ENCODE measurements at places on chromosomes 4 and X.

- DNase-seq, result no peak
Observed at GRCh38 chr4:62135565-62136156, 935.5 kb downstream of the ADGRL3 start.

- peak; percentile 10 for DNase-seq
Observed at GRCh38 chr4:22129454-22130029, 181.0 kb upstream of the KCNIP4 start.

DNA sequence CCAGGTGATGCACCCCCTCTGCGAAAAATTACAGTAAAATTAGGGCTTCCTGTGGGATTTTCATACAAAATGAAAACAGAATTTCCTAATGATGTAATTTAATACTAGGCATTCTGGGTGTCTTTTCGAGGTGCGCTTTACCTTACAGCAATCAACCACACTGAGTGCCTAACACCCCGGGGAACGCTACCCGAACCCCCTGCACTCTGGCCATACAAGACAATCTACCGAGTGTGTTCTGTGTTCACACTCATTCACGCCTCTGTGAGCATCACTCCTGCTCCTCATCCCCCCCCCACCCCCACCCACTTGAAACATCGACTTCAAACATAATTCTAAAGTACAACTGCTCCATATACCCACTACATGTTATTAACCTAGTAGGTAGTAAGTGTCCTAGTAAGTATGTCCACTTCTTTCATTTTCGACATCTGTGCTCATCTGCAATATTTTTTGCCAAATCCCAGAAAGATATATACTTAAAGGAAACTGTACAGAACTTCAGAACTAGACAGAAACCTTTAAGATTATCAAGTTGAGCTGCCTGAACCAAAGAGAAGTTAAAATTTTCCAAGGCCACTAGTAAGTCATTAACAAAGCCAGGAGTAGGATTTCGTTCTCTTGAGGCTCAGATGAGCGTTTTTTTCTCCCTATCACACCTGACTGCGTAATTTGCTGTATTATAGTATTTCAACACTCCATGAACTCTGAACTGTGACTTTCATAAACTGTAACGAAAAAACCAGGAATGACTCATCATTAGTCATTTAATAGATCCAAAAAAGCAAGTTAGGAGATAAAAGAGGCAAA lies 80.0 kb downstream of the FAT1 start:
- DNase-seq, result peak; percentile 11

DNA sequence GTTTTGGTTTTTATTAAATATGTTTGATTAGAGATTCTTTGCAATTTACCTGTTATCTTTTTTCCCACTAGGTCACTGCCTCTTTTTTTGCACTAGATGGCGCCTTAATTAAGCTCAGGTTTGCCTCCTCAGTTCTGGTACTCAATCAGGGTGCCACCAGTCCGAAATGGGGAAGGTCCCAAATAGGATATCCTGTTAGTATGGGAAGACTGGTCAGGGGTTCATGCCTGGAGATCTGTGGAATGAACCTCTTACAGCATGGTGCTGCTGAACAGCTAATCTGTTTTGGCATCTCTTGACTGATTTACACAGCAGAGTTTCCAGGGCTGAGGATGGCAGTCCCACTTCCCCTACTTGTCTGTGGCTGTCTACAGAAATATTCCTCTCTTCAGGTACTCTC lies 24.2 kb upstream of the VSIG1 start:
- no peak for DNase-seq

DNA sequence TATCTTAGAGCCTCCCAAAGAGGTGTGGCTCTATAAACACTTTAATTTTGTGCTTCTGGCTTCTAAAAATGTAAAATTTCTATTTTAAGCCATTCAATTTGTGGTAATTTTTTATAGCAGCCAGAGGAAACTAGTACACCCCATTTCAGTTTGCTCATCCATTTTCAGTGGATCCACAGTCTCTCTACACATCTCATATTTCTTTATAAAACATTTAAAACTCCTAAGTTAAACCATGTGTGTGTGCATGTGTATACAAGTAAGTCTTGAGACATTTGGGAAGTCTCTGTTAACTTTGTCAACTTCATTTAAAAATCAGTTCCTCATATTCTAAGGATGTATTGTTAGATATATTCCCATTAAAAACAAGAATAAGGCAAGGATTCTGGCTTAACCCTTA lies 273.2 kb downstream of the IL15 start:
- DNase-seq, result no peak

DNA sequence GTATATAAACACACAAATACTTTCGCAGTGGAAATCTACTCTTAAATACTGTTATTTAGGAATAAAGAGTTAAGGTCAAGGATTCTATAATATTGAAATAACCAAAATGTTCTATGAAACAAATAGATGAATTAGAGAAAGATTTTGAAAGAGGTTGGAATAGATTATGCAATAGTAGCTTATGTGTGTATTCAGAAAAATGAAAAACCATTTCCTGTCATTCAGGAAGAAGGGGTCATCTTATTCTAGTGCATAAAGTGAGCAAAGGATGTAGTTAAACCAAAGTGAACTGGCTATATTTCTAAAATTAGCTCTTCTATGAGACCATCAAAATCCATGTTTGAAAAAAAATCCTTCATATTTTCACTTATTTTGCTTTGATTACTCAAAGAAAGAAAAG lies 30.0 kb upstream of the MYOZ2 start:
- DNase-seq, result no peak

DNA sequence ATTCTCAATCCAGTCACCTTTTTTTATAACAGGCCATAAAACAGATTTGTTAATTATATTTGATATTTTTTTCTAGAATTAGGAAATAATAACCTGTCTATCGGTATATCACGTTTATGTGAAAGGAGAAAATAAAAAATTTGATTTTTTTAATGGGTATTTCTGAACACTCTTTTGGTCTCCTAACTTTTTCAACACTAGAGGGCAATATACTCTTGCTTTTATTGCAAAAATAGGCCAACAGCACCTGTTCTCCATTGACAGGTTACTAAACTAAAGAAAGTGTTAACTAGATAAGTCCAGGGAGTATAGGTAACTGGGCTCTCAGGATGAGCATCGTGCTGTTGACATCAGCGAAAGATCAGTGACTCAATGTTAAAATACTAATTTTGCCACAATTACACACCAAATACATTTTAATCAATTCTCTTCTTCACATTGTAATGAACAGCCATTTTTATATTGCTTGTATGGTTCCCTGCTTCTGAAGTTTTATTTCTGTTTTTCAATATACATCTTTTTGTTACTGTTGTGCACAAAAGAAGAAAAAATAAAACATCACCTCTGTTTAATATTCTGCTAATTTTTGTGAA lies 22.8 kb downstream of the NDST4 start:
- DNase-seq, result no peak

GRCh38 chr4:140308366-140309123 lies 64.9 kb upstream of the SCOC start:
- DNase-seq, result no peak

DNA sequence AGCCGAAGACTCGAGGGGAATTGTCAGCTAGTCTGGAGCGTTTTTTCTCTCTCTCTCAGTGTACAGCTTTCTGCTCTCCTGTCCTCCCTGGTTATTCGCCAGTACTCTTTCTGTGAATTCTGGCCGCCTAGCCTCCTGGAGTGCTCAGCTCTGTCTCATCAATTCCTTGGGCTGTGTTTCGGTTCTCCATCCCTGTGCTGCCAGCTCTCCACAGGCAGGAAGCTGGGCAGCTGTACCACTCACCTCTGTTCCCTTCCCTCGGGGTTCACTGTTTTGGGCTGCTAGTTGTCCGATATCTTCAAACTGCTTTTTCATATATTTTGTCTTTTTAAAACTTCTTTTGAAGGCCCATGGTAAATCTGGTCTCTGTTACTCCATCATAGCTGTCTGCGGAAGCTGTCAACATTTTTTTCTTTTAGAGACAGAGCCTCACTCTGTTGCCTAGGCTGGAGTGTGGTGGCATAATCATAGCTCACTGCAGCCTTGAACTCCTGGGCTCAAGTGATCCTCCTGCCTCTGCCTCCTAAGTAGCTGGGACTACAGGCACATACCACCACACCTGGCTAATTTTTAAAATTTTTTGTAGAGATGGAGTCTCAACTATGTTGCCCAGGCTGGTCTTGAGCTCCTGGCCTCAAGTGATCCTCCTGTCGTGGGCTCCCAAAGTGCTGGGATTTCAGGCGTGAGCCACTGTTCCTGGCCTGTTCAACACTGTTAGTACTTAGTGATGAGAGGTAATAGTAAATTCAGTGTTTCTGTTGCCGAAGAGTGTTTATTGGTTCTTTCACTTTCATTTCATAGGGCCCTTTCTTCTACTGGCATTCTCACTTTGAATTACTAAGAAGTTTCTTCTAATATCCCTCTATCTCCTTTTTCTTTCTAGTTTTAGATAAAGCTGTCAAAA lies 18.6 kb downstream of the ZCCHC4 start:
- no peak for DNase-seq

- no peak for DNase-seq
Observed at GRCh38 chr4:154329268-154329868, 162.2 kb downstream of the DCHS2 start.

GRCh38 chr4:185312699-185313098 lies 83.0 kb downstream of the LRP2BP start:
- no peak for DNase-seq
